ENCODE measurements at places on chromosomes 3 and 15.

GRCh38 chr3:119514637-119515036, 16.3 kb downstream of the TIMMDC1 start:
- no peak for DNase-seq

GRCh38 chr3:156479604-156480003, 75.3 kb downstream of the SSR3 start:
- DNase-seq, result no peak

DNA sequence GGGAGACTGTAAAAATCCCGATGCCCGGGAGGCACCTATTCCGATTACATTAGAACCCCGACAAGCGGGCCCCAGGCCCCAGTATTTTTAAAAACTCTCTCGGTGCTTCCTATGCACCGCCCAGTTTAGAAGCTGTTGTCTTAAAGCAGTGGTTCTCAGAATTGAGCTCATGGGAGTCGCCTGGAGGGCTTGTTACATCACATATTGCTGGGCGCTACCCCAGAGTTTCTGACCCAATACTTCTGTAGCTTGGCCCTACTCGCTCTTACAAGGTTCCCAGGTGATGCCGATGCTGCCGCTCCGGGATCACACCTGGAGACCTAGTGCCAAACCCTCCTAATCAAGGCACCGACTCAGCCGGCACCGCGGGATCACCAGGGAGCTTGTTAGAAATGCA, 35.2 kb downstream of the CPN2 start:
- no peak for DNase-seq

GRCh38 chr15:70048198-70048565, 49.5 kb downstream of the TLE3 start:
- DNase-seq, result no peak

DNA sequence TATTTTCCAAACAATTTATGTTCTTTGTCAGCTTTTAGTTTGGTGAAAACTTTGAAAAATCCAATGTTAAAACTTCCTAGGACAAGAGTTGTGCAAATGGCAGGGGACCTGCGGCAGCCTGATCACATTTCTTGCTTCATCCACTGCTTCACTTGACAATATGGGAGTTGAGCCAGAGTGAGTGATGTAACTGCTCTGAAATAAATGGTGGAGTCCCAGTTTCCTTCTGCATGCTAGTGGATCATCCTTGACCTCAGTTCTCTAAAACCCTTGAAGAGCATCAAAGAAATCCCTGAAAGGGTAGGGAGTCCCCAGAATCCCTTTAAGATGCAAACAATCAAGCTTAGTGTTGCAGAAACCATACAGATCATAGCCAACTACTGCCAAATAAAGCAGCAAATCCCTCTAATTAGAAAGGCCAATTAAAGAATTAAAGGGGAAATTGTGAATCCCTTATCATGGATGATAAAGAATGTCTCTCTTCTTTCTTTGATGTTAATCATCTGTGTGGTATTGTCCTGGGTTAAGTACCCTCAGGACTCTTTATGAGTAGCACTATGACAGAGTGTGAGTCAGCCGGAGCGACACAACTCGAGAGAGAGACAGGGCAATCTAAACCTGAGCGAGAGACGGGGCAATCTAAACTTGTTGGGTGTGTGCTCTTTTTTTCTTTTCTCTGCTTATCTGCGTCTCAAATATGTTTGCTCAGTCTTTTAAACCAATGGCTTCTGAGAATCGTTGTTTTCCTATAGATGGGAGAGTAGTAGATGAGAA, 41.8 kb upstream of the GAP43 start:
- no peak for DNase-seq

- no peak for DNase-seq
Observed at GRCh38 chr3:42162462-42162861, 71.3 kb downstream of the TRAK1 start.

- DNase-seq, result no peak
Observed at GRCh38 chr3:111617406-111617805, 22.3 kb upstream of the ZBED2 start.

DNA sequence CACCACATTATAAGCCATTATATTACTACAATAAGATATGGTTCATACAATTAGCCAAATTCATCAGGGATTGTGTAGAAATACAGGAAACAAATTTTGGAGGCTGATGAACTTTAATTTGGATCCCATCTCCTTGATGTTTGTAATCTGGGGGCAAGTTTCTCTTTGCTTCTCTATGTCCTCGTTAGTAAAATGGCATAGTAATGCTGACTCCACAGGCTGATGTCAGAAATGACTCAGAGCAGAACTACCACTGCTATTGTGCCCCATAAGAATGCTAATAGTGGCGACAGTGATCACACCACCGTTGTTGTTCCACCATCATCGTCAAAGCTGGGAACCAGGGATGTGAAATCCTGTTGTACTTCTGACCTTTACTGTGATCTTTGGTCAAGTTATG, 722.3 kb upstream of the LMCD1 start:
- DNase-seq, result no peak

- no peak for DNase-seq
Observed at GRCh38 chr15:42728560-42728959, 8.4 kb downstream of the CDAN1 start.

GRCh38 chr3:45313743-45314403, 74.5 kb upstream of the LARS2 start:
- DNase-seq, result no peak

DNA sequence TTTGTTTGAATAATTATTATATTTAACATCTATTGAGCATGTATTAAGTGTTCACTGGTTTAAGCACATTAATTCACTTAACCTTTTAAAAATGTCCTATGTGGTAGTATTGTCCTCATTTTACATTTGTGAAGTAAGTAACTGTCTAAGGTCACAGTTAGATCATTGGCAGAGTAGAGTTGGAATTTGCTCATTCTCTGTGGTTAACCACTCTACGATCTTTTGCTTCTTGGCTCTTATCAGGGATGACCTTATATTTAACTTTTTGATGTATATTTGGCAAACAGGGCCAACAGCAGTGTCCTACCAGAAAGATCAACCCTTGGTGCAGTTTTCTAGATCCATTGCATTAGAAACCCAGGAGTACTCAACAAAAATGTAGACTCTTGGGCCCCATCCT, 34.0 kb downstream of the PXK start:
- DNase-seq, result no peak

DNA sequence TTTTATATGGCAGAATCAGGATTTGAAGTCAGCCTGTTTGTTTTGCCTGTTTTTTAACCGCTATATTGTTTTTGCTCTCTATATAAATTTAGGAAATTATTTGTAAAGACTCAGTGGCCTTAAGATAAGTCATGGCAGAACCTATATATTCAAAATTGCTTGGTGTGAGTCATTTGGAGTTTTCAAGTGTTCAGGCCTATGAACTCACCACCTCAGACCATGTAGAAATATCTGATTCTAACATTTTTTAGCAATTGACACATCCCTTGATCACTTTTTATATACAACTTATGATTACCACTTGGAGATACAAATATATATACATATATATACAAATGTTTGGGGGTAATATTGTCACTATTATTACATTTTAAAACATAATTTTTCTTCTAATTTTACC, 95.7 kb downstream of the VGLL3 start:
- no peak for DNase-seq

DNA sequence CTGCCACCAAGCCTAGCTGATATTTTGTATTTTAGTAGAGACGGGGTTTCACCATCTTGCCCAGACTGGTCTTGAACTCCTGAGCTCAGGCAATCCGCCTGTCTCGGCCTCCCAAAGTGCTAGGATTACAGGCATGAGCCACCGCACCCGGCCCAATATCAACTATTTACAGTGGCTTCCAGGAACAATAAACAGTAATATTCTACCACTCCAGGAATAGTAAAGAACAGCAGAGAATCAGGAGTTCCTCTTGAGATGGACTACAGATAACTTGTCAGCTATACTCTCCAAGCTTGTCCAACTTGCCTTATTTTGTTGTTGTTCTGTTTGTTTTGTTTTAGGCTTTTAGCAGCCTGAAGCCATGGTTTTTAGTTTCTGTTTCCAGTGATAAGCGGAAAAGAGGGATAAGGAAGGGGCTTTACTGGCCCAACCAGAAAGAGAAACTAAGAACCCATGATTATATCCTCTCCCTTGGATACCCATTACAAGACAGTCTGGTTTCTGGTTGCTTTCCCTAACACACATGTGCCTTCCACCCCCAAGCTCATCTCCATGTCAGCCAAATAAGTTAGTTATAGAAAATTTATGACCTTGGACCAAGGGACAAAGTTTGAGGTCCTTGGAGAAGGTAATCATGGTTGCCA, 36.7 kb downstream of the ARHGEF3 start:
- DNase-seq, result no peak

- no peak for DNase-seq
Observed at GRCh38 chr15:40339621-40339945, 1.2 kb downstream of the CCDC9B start.

GRCh38 chr15:67109141-67110034, 44.0 kb downstream of the SMAD3 start:
- no peak for DNase-seq

DNA sequence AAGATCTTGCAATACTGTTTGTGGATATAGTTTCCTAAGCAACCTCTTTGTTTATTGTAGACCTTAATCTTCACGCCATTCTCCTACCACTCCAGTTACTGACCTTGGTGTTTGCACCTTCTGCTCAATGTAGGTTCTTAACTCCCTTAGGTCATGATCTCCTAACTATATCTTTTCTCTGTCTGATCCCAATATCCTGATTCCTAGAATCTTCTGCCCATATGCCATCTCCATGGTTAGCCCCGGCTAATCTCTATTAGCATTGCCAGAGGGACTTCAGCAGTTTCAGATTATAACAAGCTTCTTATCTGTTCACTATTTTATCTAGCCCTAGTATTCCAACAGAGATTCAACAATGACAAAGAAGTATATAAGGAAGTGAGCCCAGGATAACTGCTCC, 64.9 kb downstream of the IMPG2 start:
- no peak for DNase-seq

- DNase-seq, result no peak
Observed at GRCh38 chr15:63332367-63333124, 49.1 kb downstream of the CA12 start.

GRCh38 chr15:58490086-58490887, 58.5 kb downstream of the LIPC start:
- DNase-seq, result no peak

- DNase-seq, result no peak
Observed at GRCh38 chr3:184156522-184156955, 1.4 kb downstream of the DVL3 start.

- DNase-seq, result no peak
Observed at GRCh38 chr3:58666683-58667082, at the start of gene FAM3D. Gene FAM3D (minus strand): TSS chr3:58666774. CDS start chr3:58655563, 11,211 bp downstream.

DNA sequence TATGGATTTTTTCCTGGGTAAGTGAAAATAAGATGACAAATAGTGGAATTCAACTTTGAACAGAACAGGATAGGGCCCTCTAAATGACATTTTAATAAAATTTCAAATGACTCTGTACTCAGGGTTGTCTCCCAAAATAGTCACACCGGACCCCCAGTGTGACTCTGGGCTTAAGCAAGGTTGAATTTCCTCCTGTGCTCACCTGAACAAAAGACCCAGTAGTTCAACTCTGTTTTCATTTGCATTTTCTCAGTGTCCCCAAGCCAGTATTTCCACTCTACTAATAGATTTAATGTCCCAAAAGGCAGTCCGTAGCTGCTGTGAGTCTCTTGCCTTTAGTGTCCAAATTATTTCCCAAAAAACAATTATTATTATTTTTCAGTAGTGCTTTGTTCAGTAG, 296.6 kb downstream of the PLOD2 start:
- DNase-seq, result no peak

DNA sequence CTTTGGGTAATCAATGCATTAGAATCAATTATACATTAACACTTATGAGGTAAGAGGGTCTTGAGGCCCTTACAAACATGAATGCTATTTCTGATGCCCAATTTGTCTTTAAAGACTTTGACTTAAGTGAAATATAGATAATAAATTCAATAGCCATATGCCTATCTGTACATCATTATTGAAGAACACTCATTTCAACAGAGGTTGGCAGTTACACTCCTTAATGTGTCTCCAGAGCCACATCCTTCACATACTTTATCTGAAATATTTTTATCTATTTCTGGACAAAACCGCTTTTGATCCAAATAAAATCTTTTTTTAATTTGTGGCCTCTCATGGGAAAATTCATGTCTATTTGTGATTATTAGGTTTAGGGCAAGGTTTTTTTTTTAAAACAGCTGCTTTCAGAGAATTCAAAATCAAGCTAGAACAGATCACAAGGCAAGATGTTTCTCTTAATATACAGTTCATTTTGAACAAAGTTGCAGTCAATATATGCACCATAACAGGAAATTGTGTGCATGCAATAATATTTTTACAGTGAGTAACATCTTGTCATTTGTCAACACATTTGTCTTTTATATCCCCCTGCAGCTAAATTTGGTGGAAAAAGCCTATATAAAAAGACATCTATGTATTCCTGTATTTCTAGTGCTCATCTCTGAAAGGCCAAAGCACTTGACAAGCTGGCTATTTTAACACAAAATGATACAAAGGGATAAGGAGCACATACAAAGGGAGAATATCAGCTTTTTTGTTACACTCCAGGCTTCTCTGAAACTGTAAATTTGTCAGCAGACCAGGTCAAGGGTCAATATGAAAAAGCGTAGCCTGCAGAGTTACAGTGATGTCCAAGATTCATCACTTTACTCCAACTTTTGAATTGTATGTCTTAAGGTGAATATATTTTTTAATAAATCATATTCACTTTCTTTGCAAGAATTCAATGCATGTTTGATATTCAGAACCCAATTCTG, 146.2 kb upstream of the DPH6 start:
- DNase-seq, result no peak

DNA sequence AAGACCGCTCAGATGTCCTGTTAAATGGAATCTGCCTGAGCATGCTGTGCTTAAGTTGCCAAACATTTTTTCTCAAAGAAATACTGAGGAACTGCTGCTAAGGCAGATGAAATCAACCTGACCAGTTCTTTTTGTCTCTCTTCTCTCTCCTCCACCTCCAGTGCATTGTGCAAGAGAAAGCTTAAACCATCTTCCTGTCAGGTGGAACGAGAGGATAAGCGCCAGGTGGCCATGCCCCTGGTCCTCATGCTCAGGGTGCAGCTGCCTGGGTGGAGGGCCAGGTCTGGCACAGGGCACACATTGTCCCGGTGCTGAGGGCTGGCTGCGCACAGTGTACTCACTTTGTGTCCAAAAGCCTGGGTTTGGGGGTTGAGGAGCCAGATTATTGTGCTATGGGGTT, 176.2 kb upstream of the TP63 start:
- no peak for DNase-seq

- DNase-seq, result no peak
Observed at GRCh38 chr3:14946236-14946635, 1.1 kb upstream of the NR2C2 start.
